ENCODE measurements at places on chromosomes 7 and 10.

GRCh38 chr10:119116326-119116951 is 12.5 kb downstream of the DENND10 start:
- no peak for DNase-seq

- DNase-seq = no peak
Measured at GRCh38 chr7:56079450-56080185, 13.1 kb downstream of the PHKG1 start.

DNA sequence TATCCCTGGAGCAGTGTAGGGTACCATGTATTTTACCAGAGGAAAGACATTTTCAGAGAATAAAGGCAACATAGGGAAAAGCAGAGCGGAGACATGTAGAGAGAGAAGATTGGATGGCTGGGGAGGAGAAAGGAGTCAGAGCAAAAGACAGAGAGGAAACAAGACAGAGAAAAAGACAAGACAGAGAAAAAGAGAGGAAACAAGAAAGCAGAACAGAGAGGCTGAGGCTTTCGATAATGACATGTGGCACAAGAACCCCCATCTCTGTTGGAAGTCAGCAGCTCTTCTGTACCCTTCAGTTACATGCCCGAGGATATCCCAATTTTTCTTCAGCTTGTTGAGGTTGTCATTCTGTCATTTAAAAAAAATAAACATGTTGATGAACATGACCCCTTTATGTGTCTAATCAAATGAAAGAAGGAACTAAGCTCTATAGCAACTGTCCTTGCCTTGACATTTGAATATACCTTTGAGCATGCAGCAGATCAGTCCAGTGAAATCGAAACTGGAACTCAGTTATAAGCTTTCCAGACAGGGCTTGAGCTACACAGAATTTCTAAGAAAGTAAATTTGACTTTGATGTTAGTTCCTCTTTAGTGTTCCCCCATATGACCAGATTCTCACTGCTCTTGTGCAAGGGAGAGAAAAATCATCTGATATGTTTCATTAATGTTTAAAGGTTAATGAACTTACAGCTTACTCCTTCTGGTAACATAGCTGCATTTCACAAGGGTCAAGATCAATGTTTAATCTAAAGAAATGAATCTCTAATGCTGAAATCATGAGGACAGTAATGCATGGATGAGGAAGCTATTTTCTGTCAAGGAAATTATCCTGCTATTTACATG is 75.1 kb upstream of the SP4 start:
- DNase-seq = no peak

GRCh38 chr7:44265728-44266127 is 59.7 kb downstream of the CAMK2B start:
- DNase-seq = no peak

- DNase-seq = no peak
Measured at GRCh38 chr7:80900583-80901576, 18.0 kb downstream of the SEMA3C start.

DNA sequence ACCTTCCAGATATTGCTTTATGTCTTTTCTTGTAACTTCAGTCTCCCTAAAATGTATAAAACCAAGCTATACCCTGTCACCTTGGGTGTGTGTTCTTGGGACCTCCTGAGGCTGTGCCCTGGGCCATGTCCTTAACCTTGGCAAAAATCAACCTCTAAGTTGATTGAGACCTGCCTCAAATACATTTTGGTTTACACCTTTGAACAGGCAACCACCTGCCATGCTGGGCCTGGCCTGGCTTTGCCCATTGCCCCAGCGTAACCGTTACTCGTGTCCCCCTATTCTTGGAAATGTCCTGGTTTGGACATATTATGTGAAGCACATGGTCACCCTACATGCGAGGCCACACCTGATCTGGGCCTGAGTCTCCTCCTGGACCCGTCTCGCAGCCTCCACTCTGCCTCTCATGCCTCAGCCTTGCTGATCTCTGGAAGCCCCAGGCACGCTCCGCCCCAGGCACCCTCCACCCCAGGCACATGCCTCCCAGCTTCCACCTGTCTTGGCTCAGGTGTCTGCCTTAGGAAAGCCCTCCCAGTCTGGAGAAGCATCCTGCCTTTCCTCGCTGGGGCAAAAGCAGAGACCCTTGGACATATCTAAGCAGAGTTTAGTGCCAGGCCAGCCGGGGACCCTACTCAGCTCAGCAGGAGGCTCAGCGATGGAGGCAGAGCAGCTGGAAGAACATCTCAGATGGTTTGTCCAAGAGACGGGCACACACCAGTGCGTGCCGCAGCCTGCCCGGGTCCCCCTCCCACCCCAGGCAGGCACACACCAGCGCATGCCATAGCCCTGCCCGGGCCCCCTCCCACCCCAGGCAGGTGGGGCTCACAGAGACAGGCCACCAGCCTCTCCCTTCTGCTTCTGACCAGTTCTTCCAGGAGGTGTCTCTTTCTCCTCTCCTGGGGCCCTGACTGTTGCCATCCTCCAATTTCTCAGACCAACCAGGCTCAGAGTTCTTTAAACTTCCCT is 4.0 kb upstream of the VIPR2 start:
- DNase-seq = no peak

GRCh38 chr7:129955993-129956543 is 3.3 kb upstream of the UBE2H start:
- no peak for DNase-seq

DNA sequence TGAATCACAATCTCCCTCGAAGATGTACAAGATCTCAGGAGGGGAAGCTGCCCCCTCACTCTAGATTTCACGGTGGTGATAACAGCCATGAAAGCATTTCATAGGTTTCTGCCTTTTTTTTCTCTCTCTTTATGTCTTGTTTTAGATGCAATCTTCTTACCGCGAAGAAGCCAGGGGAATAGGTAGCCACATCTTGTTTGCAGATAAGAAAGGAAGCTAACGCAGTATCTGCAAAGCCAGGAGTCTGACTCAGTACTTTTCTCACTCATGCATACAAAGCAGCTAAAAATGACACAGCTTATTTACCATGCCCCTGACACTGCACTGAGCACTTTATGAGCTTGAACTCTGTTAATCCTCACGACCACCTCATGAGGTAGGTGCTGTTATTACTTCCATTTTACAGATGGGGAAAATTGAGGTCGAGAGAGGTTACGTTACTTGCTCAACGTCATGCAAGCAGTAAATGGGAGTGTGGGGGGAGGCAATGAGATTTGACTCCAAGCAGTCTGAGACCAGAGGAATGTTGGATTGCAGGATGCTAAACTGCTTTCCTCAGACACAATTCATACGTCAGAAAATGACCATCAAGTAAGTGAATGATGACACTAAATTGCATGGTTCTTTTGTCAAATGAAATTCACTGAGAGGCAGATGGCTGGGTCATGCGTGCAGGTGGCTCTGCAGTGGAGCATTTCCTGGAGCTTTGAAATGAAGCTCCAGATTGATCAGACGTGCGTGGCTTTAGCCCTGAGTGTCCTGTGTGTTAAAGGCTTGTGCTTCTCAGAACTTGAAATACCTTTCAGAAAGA is 3.3 kb downstream of the MAP3K8 start:
- DNase-seq = peak; percentile 41
